A549 treated with ZK216348 at 1 μM for 4 hours (cell line): ENCODE measurements at places on chromosomes 5 and 9. TPM values are rescaled to one million over a fixed set of nuclear protein-coding genes. Genes with fewer than 3 reads are reported as not detected.

Gene IFNA21
- total RNA-seq: not detected in 5 replicates

Gene SPATA31E1
- total RNA-seq: not detected in 5 replicates

Gene ANKRD18A
- 8.2 to 12.4 TPM (median 10.0 TPM) in 5 replicates for total RNA-seq

Gene NEK6
- 50.0 to 82.5 TPM (median 70.1 TPM) in 5 replicates for total RNA-seq

Gene SETX
- total RNA-seq: 18.7 to 22.2 TPM (median 20.9 TPM) in 5 replicates

Gene DOK3
- 1.6 to 5.5 TPM (median 4.2 TPM) in 5 replicates for total RNA-seq

Gene PCDHGA8
- total RNA-seq: 0.02 to 0.06 TPM (median 0.04 TPM) in 3 of 5 replicates, not detected in the others

Gene SPINK4
- not detected in 5 replicates for total RNA-seq

Gene CCNO
- 4.7 to 9.1 TPM (median 7.5 TPM) in 5 replicates for total RNA-seq

Gene NRG2
- 1.3 to 2.3 TPM (median 2.0 TPM) in 5 replicates for total RNA-seq

Gene TAF11L5
- not detected in 5 replicates for total RNA-seq

Gene FAM81B
- total RNA-seq: not detected in 5 replicates

Gene ARHGEF37
- total RNA-seq: 1.2 to 1.5 TPM (median 1.4 TPM) in 5 replicates

Gene BARX1
- total RNA-seq: 6.4 to 13.6 TPM (median 11.7 TPM) in 5 replicates

Gene PCYOX1L
- 1.8 to 3.1 TPM (median 2.7 TPM) in 5 replicates for total RNA-seq

Gene EQTN
- not detected in 5 replicates for total RNA-seq

Gene ZBTB43
- total RNA-seq: 5.5 to 8.0 TPM (median 6.4 TPM) in 5 replicates

Gene SPOCK1
- 8.0 to 26.8 TPM (median 17.2 TPM) in 5 replicates for total RNA-seq

Gene CXCL14
- total RNA-seq: 0.14 to 0.15 TPM (median 0.14 TPM) in 3 of 5 replicates, not detected in the others

Gene CDC25C
- total RNA-seq: 10.3 to 13.5 TPM (median 10.6 TPM) in 5 replicates

Gene IGFBPL1
- 2.1 to 3.6 TPM (median 2.4 TPM) in 5 replicates for total RNA-seq

Gene NOL6
- 51.0 to 69.0 TPM (median 65.3 TPM) in 5 replicates for total RNA-seq

Gene CPEB4
- total RNA-seq: 13.2 to 24.8 TPM (median 16.9 TPM) in 5 replicates

Gene OR1J2
- total RNA-seq: not detected in 5 replicates

Gene BARHL1
- not detected in 5 replicates for total RNA-seq

Gene LRRC70
- 0.25 TPM in 1 of 5 replicates, not detected in the others for total RNA-seq

Gene NUP188
- 27.7 to 46.1 TPM (median 42.7 TPM) in 5 replicates for total RNA-seq

Gene MARCOL
- not detected in 5 replicates for total RNA-seq

Gene CNTNAP3
- 7.4 to 12.7 TPM (median 9.9 TPM) in 5 replicates for total RNA-seq

Gene RUFY1
- total RNA-seq: 28.6 to 34.3 TPM (median 31.0 TPM) in 5 replicates

Gene SVEP1
- 1.3 to 2.1 TPM (median 1.7 TPM) in 5 replicates for total RNA-seq

Gene PGM5
- not detected in 5 replicates for total RNA-seq

Gene MLANA
- not detected in 5 replicates for total RNA-seq

Gene FBP2
- 0.11 TPM in 1 of 5 replicates, not detected in the others for total RNA-seq

Gene TMEM171
- 4.8 to 7.4 TPM (median 6.3 TPM) in 5 replicates for total RNA-seq

Gene GABRA6
- total RNA-seq: not detected in 5 replicates

Gene PFN3
- total RNA-seq: not detected in 5 replicates

Gene CCDC180
- total RNA-seq: 0.26 to 1.1 TPM (median 0.81 TPM) in 5 replicates

Gene RNF183
- not detected in 5 replicates for total RNA-seq

Gene SCGB3A1
- total RNA-seq: not detected in 5 replicates

Gene TAS2R1
- not detected in 5 replicates for total RNA-seq

Gene CATSPER3
- total RNA-seq: 0.20 to 0.57 TPM (median 0.40 TPM) in 5 replicates

Gene IRX1
- not detected in 5 replicates for total RNA-seq

Gene RBM22
- 43.5 to 57.7 TPM (median 45.5 TPM) in 5 replicates for total RNA-seq

Gene CD274
- 1.2 to 2.7 TPM (median 1.8 TPM) in 5 replicates for total RNA-seq

Gene LHX3
- total RNA-seq: 0.09 to 0.14 TPM (median 0.12 TPM) in 4 of 5 replicates, not detected in the other

Gene FOXD4
- total RNA-seq: 0.34 to 0.94 TPM (median 0.49 TPM) in 5 replicates

Gene PCDHB12
- not detected in 5 replicates for total RNA-seq

Gene UAP1L1
- total RNA-seq: 9.0 to 14.6 TPM (median 11.9 TPM) in 5 replicates

Gene ARID3C
- total RNA-seq: 0.13 to 0.23 TPM (median 0.19 TPM) in 3 of 5 replicates, not detected in the others

Gene ADRB2
- 0.53 to 1.2 TPM (median 0.73 TPM) in 5 replicates for total RNA-seq

Gene SMARCA2
- 24.7 to 41.6 TPM (median 27.5 TPM) in 5 replicates for total RNA-seq

Gene PIP5K1B
- 0.08 TPM in 1 of 5 replicates, not detected in the others for total RNA-seq

Gene SGCD
- total RNA-seq: 3.7 to 6.3 TPM (median 4.3 TPM) in 5 replicates

Gene PRDM12
- total RNA-seq: 0.25 to 0.44 TPM (median 0.35 TPM) in 5 replicates

Gene BAAT
- total RNA-seq: 0.42 to 0.57 TPM (median 0.51 TPM) in 5 replicates

Gene LCP2
- not detected in 5 replicates for total RNA-seq
